ENCODE measurements at places on chromosomes 5 and 9. TPM values are rescaled to one million over a fixed set of nuclear protein-coding genes. Genes with fewer than 3 reads are reported as not detected.

DNA sequence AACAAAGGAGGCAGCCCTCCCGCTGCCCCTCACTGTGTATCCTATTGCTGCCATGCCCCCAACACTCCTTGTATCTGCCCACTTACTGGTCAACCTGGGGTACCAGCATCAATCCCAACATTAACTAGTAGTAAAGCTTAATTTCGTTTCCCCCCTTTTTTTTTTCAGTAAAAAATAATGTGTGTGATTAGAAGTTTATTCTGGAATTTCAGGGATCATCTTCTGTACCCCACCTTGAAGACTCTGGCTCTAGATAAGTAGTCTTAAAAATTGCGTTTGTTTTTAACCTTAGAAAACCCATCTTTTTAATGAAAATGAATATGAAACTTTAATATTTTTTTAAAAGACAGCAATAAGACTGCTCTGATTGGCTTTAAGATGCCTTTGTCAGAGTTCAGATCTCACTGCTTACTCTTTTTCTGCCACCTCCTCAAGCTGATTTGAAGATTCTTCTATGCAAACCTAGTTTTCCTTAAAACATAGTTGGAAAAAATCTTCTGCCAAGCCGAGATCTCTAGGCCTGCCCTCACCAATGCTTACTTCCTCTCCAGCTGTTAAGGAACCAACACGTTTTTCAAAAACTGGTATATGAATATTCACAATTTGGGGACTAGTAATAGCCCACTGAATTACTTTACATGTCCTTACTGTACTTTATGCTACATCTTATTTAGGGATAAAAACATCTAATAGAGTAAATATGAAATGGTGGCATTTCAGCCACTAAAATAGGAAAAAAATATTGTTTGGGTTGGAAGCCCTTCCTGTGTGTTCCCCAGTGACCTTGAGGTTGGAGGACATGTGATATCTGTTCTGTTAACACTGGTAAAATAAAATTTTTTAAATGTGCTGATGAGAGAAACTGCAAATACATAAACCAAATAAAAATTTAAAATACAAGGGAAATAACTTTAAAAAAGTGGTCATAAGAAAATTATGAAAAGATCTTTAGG is 4.0 kb upstream of the RHOBTB3 start:
- DNase-seq: no peak

DNA sequence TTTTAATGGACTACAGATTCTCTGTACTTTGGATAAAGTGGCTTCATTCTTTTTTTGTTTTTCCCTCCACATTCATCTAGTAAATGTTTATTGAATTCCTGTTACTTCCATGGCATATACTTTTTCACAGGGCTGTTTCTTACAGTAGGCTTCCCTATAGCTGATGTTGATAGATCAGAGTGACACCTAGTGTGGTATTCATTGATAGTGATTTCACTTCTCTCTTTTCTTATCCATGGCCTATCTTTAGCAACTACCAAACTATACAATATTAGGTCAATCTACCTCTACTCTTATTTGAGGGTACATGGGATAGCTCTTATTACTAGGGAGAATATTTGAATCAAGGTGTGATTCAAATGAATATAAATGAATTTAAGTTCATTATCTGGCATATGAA is 35.8 kb downstream of the FSD1L start:
- no peak for DNase-seq

DNA sequence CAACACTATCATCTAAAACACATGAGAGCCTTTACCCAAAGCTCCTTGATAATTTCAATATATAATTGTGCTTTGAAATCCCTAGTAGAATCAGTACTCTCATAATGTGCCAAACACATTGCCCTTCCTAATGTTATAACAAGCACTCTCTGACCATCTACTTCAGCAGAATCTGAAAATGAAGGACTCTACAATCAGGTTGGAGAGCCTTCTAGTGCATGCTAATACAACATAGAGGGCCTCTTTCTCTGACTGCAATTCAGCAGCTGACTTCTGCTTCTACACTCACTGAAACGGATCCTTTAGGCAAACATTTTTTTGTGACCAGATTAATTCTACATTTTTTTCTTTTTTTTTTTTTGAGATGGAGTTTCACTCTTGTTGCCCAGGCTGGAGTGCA is 155.6 kb downstream of the EPB41L4A start:
- no peak for DNase-seq

Gene FAM174A
- total RNA-seq: 9.7 TPM

DNA sequence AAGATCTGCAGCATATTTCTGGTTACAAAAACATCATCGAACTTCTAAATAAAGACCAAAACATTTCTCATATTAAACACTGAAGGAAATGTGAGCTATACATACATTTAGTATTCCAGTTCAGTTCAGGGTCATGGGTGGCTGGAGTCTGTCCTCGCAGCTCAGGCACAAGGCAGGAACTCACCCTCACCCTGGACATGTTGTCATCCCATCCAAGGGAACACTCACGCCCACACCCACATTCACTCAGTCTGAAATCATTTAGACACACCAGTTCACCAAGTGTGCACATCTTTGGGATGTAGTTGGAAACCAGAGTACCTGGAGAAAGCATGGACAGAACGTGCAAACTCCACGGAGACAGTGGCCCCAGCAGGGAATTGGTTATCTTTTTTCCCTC is 481.0 kb downstream of the RASEF start:
- no peak for DNase-seq

DNA sequence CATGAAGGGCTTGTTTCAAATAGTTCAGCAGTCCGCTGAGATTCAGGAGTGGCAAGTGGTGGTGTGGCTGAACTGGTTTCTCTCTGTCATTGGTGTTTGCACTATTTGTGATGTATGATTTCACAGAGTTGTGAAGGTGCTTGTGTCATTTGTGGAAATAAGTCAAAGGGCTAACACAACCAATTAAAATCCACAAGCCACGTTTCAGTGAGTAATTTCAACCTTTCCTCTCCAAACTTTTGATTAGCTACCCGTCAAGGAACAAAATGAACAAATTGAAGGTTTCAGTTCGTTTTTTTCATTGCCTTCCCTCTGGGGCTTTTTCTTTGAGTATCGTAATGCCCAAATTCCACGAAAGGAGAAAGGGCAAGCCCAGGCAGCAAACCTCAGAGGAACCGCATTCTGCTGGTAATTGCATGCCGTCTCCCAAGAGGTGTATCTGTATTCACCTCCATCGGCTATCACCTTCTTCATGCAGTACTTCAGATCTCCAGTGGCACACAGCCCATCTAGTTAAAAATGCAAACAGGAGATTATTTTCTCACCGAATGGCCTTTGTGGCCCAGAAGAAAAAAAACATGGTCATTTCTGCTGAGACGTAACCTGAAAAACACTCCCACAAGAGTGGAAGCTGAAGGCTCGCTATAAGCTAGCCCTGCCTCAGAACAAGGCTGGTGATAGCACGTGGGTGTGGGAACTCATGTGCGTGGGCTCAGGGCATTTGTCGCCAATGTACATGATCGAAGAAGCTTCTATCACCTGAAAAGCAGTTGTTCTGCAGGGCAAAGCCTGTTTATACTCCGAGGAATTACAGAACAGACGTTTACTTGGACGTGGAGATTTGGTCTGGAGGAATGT is 197.1 kb downstream of the NR3C1 start:
- DNase-seq: no peak

DNA sequence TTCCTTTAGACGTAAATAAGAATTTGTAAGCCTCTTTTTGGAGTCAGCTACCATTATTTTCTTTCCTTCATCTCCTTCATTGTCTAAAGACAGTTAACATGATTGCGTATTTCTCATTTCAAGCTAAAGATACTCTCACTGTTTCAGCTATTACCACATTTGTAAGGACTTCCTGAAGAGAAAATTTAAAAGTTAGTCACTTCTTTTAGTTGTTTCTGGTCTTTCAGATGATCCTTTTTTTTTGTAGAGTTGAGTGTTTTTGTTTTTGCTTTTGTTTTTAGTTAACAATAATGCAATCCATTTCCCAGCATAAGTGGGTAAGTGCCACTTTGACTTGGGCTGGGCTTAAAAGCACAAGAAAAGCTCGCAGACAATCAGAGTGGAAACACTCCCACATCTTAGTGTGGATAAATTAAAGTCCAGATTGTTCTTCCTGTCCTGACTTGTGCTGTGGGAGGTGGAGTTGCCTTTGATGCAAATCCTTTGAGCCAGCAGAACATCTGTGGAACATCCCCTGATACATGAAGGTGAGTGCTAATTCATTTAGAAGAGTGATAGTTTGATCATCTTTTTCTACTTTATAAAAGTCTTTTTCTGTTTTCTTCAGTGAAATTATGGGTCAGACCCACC is 2.0 kb downstream of the IL31RA start:
- DNase-seq: no peak

DNA sequence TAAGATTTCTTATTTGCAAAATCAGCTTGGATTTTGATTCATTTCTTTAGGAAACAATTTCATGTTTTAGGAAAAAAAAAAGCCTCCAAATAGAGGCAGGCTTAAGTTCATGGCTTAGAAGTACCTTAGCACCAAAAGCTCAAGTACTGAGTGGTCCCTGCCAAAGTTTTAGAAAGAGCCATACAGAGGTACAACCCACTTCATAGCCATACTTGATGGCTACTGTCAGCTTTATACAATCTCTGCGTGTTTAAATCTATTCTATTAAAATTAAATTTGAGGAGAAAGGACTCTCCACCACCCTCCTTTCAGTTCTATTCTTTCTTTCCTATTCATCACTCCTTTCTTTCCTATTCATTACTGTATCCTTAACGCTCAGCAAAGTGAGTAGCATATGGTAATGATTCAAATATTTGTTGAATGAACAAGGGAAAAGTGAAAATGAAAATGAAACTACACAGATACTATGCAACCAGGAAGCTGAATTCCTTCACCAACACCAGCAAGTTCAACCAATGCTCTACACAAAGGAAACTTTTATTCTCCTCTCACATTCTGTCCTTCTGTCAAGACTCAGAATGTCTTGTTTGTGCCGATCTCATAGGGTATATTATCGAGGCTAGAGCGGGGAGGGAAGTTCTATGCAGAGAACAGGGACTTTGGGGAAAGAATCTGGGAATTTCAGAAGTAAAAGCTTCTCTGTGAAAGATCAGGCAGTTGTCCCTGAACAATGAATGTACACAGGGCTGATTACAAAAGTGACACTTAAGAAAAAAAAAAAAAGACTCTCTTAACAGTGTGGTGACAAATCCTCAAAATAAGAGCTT is 138.6 kb upstream of the SPEF2 start:
- DNase-seq: peak; percentile 1

DNA sequence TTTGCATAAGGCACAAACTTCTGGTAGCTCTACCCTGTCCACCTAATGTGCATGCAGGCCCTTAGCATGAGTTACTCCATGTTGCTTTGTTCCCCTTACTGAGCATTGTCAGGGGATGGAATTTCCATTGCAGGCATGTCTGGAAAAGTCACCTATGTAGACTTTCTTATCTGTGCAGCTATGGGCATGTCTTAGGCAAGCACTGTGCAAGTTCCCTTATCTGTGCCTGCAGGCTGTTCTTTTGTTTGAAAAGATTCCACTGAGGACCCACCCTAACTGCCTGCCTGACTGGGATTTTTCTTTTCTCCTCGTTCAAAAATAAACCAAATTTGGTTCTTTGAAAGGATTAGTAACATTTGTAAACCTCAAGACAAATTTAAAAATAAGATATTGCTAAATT is 587.0 kb downstream of the CDH18 start:
- no peak for DNase-seq

DNA sequence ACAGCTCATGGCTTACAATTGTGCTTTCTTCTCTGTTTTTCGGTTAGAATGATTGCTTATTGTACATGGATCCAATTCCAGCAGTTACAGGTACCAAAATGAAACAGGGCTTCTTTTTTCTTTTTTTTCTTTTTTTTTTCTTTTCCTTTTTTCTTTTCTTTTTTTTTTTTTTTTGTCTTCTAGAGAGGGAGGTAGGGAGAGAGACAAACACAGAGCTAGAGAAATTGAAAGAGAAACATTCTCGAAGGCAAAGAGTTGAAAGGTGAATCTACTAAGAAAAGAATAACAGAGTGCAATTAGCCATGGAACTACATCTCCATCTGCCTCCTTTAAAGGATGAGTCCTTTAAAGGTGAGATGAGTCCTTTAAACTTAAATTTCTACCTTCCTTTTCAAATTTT is 1.0 kb upstream of the EDIL3 start:
- DNase-seq: no peak

GRCh38 chr5:123807177-123807945 is 295.4 kb downstream of the CSNK1G3 start:
- no peak for DNase-seq

DNA sequence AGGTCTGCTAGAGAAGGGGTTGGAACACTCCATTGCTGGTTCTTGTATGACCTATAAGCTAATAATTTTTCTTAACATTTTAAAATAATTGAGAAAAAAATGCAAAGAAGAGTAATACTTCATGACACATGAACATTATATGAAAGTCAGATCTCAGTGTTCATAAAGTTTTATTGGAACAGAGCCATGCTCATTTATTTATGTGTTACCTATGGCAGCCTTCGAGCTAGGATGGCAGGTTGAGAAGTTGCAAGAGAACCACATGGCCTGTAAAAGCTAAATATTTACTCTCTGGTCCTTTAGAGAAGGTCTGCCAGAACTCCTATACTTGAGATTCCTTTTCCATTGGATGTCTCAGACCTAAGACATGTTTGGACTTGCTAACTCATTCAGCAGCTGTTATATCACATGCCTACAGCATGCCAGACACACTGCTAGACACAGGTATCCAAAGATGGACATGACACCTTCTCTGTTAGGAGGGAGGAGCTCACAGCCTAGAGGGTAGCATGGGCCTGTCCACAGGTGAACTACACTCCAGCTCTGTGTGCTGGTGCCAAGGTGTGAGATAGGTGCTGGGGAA is 304.3 kb downstream of the ARHGAP26 start:
- DNase-seq: no peak

Gene PLPPR1
- total RNA-seq: not detected

Gene SPEF2
- total RNA-seq: 4.6 TPM

GRCh38 chr9:13705918-13706317 is 426.4 kb upstream of the MPDZ start:
- DNase-seq: no peak

- DNase-seq: no peak
Measured at GRCh38 chr5:17114233-17114632, 103.2 kb upstream of the BASP1 start.

- no peak for DNase-seq
Measured at GRCh38 chr9:72925126-72925789, 27.6 kb downstream of the ALDH1A1 start.

GRCh38 chr5:121489972-121490371 is 361.7 kb upstream of the FTMT start:
- DNase-seq: no peak

GRCh38 chr9:3732077-3733038 is 206.6 kb upstream of the RFX3 start:
- DNase-seq: peak; percentile 41

- no peak for DNase-seq
Measured at GRCh38 chr9:136261686-136262430, 16.2 kb upstream of the QSOX2 start.

Gene NOL8
- total RNA-seq: 95.5 TPM

DNA sequence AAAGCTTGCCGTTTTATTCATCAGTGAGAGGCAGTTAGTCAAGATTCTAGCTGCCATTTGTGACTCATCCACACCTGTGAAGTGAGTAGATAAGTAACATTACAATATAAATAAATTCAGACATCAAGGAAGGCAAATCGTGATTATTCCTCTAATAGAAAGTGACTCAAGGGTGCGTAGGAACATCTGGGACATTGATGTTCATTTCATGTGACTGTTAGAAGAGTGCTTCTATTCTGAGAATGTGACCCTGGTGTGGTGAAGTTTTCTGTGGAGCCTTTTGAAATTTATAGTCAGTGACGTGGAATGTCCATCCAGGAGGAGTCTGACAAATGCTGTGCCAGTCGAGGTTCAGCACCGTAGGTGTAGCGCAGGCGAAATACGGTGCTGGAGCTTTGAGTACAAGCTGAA is 48.4 kb upstream of the FAM240B start:
- DNase-seq: no peak

Gene FOXD4L6
- total RNA-seq: 0.16 TPM
